Pancreas (tissue), 10 donors: ENCODE measurements at places on chromosomes 6 and 20. TPM values are rescaled to one million over a fixed set of nuclear protein-coding genes. Genes with fewer than 3 reads are reported as not detected.

GRCh38 chr6:122476131-122476530, 4.5 kb upstream of the SERINC1 start:
- no peak overlapping the region for H3K4me3 ChIP-seq
- no peak overlapping the region for H3K27ac ChIP-seq
- no peak for DNase-seq
- H3K36me3 ChIP-seq: no peaks in the 10 kb centered on the region
- H3K27me3 ChIP-seq: no peaks in the 10 kb centered on the region
- H3K4me1 ChIP-seq: peaks cover 5% of the 10 kb centered on the region

DNA sequence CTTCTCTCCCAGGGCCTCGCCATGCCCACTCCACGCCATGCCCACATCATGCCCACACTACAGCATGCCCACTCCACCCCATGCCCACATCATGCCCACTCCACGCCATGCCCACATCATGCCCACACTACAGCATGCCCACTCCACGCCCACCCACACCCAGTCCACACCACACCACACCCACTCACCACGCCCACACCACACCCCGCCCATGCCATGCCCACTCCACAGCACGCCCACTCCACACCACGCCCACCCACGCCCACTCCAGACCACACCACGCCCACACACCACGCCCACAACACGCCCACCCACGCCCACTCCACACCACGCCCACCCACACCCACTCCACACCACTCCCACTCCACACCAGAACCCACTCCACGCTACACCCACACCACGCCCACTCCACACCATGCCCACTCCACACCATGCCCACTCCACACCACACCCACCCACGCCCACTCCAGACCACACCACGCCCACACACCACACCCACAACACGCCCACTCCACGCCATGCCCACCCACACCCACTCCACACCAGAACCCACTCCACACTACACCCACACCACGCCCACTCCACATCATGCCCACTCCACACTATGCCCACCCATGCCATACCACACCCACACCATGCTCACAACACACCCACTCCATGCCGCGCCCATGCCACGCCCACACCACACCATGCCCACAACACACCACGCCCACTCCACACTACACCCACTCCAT, 88.6 kb downstream of the ERMARD start:
- H3K4me3 ChIP-seq: no peak overlapping the region
- H3K27me3 ChIP-seq: no peaks in the 10 kb centered on the region
- H3K27ac ChIP-seq: no peak overlapping the region
- H3K4me1 ChIP-seq: no peaks in the 10 kb centered on the region
- no peaks in the 10 kb centered on the region for H3K36me3 ChIP-seq
- DNase-seq: no peak

GRCh38 chr6:6599468-6599873, 11.0 kb downstream of the LY86 start:
- no peaks in the 10 kb centered on the region for H3K27me3 ChIP-seq
- no peaks in the 10 kb centered on the region for H3K36me3 ChIP-seq
- no peak overlapping the region for H3K4me3 ChIP-seq

GRCh38 chr6:38695227-38695900, 7.6 kb downstream of the GLO1 start:
- H3K36me3 ChIP-seq: no peaks in the 10 kb centered on the region
- no peaks in the 10 kb centered on the region for H3K4me1 ChIP-seq
- no peaks in the 10 kb centered on the region for H3K27me3 ChIP-seq
- DNase-seq: no peak

DNA sequence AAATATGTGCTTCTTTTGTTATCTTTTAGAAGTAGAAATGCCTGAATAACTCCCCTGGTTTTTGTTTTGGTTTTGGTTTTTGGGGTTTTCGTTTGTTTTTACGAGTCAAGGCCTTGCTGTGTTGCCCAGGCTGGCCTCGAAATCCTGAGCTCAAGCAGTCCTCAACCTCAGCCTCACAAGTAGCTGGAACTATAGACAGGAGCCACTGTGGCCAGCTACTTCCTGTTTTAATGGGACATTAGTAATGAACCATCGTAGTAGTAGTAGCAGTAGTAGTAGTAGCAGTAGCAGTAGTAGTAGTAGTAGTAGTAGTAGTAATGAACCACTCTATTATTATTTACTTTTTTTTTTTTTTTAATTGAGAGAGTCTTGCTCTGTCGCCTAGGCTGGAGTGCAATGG, 66.0 kb downstream of the UBR2 start:
- H3K27me3 ChIP-seq: no peaks in the 10 kb centered on the region
- H3K4me3 ChIP-seq: no peak overlapping the region
- peaks cover 3% of the 10 kb centered on the region for H3K36me3 ChIP-seq
- DNase-seq: no peak
- peaks cover 7% of the 10 kb centered on the region for H3K4me1 ChIP-seq

- peak overlapping the region; percentile 47 for H3K27ac ChIP-seq
- no peaks in the 10 kb centered on the region for H3K27me3 ChIP-seq
- H3K4me1 ChIP-seq: peaks cover 38% of the 10 kb centered on the region
- DNase-seq: no peak
- peak overlapping the region; percentile 32 for H3K4me3 ChIP-seq
- no peaks in the 10 kb centered on the region for H3K36me3 ChIP-seq
These were observed 1.4 kb upstream of the RALY start for GRCh38 chr20:33992145-33992922.

DNA sequence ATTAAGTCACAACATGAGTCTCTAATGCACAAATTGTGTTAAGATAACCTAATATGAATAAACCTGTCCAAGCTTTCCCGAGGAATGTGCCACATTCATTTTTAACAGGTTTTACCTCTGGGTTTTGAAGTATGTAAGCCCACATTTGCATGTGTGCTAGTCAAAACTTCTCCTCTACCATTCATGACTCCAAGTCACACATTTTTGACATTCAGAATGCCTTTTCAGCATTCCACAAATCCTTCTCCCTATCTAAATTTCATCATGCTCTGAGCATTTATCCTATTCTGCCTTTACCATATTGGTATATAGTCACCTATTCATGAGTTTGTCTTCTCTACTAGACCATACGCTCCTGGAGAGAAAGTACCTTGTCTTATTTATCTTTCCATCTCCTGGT, 56.5 kb downstream of the ADGRF5 start:
- no peaks in the 10 kb centered on the region for H3K4me1 ChIP-seq
- no peaks in the 10 kb centered on the region for H3K27me3 ChIP-seq
- DNase-seq: no peak
- no peak overlapping the region for H3K4me3 ChIP-seq
- H3K27ac ChIP-seq: no peak overlapping the region
- H3K36me3 ChIP-seq: no peaks in the 10 kb centered on the region

GRCh38 chr20:35145141-35145564, 2.0 kb downstream of the EDEM2 start:
- no peaks in the 10 kb centered on the region for H3K27me3 ChIP-seq
- no peak for DNase-seq
- H3K27ac ChIP-seq: no peak overlapping the region
- H3K4me3 ChIP-seq: no peak overlapping the region

GRCh38 chr6:54970337-54970736, 123.8 kb downstream of the FAM83B start:
- no peaks in the 10 kb centered on the region for H3K36me3 ChIP-seq
- no peak overlapping the region for H3K27ac ChIP-seq
- no peak for DNase-seq
- no peaks in the 10 kb centered on the region for H3K4me1 ChIP-seq

DNA sequence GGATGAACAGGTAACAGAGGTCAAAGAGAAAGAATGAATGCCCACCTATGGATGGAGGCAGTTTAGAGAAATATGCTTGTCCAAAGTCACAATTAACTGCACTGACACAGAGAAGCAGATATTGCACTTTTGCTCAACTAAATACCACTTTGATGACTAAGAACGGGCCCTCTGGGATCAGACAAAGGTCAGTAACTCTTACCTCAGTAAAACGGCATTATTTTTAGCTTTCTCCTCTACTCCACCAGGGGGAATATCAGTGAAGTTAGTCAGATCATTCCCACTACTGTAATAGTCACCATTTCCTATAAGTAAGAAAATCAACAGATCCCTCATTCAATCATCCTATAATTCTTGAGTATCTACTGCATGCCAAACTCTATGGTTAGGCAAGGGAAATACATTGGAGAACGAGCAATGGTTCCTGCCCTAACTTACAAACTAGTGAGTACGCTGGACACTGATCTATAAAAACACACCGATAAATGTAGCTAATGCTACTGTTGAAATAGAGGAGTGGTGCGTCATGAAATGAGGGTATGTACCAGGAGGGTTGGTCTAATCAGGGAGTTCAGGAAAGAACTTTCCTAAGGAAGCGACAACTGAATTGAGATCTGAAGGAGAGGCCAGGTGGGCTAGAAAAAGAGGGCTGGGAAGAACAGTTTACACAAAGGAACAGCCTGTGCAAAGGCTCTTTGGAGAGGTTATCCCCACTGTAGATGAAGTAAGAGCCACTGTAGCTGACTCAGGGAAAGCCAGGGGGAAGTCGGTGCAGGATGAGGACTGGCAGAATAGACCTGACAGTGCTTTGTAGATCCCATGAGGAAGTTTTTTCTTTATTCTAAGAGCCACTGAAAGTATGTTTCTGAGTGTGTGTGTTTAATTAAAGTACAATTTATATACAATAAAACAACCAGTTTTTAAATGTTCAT, 9.2 kb downstream of the ECI2 start:
- peaks cover 65% of the 10 kb centered on the region for H3K36me3 ChIP-seq
- H3K27ac ChIP-seq: no peak overlapping the region
- no peak for DNase-seq
- no peak overlapping the region for H3K4me3 ChIP-seq

DNA sequence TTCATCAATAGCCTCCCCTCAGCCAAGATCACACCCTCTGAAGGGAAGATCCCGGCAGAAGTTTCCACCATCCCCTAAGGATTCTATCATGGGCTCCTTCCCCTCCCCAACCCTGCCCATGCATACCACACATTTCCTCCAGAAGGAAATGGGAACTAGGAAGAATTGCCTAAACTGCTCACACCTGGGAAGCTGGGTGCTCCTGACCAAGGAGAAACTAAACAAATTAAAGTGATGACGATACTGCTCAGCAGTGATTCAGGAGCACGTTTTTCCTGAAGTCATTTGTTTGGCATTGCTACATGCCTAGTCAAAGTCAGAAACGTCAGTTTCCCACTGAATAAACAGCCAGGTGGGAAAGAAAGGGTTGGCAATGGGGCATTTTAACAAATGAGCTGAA, 136.1 kb upstream of the CDYL start:
- H3K36me3 ChIP-seq: no peaks in the 10 kb centered on the region
- no peaks in the 10 kb centered on the region for H3K27me3 ChIP-seq
- no peak overlapping the region for H3K4me3 ChIP-seq
- H3K4me1 ChIP-seq: no peaks in the 10 kb centered on the region

- H3K4me3 ChIP-seq: no peak overlapping the region
- H3K27me3 ChIP-seq: no peaks in the 10 kb centered on the region
- no peak overlapping the region for H3K27ac ChIP-seq
- no peaks in the 10 kb centered on the region for H3K36me3 ChIP-seq
- no peak for DNase-seq
- H3K4me1 ChIP-seq: no peaks in the 10 kb centered on the region
These were observed 143.8 kb upstream of the LAMA2 start for GRCh38 chr6:128739112-128739511.

DNA sequence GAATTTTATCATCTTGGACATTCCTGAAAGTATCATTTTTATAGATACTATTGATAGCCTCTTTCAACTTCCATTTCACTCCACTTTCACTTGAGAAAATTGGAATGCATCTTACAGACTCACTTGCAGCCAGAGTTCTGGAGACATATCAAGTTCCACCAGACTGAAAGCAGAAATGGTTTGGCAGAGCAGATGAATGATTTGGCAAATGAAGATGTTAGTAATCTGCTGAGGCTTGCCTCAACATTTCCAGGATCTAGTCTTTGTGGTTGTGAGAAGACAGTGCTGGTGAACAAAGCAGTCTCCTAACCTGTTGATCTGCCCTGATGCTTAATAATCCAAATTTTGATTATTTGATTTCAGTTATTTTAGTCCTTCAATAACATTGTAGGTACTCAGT, 202.6 kb downstream of the TRDN start:
- no peak overlapping the region for H3K4me3 ChIP-seq
- no peaks in the 10 kb centered on the region for H3K4me1 ChIP-seq
- H3K27ac ChIP-seq: no peak overlapping the region
- H3K27me3 ChIP-seq: no peaks in the 10 kb centered on the region
- DNase-seq: no peak
- H3K36me3 ChIP-seq: no peaks in the 10 kb centered on the region

DNA sequence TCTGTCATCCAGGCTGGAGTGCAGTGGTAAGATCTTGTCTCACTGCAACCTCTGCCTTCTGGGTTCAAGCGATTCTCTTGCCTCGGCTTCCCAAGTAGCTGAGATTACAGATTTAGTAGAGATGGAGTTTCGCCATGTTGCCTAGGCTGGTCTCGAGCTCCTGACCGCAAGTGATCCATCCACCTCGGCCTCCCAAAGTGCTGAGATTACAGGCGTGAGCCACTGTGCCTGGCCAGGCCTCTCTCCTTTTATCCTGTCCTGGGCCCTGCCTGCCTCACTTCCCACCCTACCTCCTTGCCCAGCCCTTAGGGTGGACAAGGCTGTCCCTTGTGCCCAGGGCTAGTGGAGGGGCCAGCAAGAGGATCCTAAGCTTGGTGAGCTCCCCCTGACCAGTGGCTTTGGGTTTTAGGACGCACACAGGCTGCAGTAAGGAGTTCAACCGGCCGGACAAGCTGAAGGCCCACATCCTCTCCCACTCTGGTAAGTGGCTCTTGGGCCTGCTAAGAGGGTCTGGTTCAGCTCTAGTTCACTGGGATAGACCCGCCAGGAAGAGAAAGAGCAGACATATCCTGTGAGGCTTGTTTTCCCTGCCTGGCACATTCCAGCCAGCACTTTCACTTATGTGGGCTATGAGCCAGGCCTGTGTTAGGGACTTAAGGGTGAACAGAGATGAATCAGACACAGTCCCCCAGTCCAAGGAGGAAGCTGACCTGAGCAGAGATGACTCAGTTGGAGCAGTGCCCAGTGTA, 21.9 kb upstream of the CHMP4B start:
- H3K36me3 ChIP-seq: no peaks in the 10 kb centered on the region
- no peaks in the 10 kb centered on the region for H3K27me3 ChIP-seq
- H3K4me1 ChIP-seq: peaks cover 2% of the 10 kb centered on the region
- H3K27ac ChIP-seq: peak overlapping the region; percentile 33
- no peak overlapping the region for H3K4me3 ChIP-seq

Gene TPD52L2
- 47.3 TPM for polyA plus RNA-seq

Gene TREML1
- 0.19 TPM for polyA plus RNA-seq

Gene LHFPL5
- polyA plus RNA-seq: 2.0 TPM

Gene FAM184A
- 3.6 TPM for polyA plus RNA-seq

Gene SSTR4
- not detected for polyA plus RNA-seq

Gene TNXB
- 18.6 TPM for polyA plus RNA-seq
